Thyroid gland (tissue), 4 donors: ENCODE measurements at places on chromosomes 1 and 21. TPM values are rescaled to one million over a fixed set of nuclear protein-coding genes. Genes with fewer than 3 reads are reported as not detected.
A peak's percentile ranks its signal among the peaks of the same experiment; 100 is the strongest.

GRCh38 chr1:165842671-165843129 is 15.3 kb downstream of the UCK2 start:
- DNase-seq: no peak
- no peaks in the 10 kb centered on the region for H3K36me3 ChIP-seq
- no peaks in the 10 kb centered on the region for H3K4me1 ChIP-seq
- no peak overlapping the region for H3K27ac ChIP-seq
- H3K4me3 ChIP-seq: no peak overlapping the region

TNFRSF18 gene
- total RNA-seq: 0.49 TPM

- H3K36me3 ChIP-seq: no peaks in the 10 kb centered on the region
- H3K4me3 ChIP-seq: no peak overlapping the region
- H3K27ac ChIP-seq: peak overlapping the region; percentile 20
- H3K27me3 ChIP-seq: no peaks in the 10 kb centered on the region
Observed at GRCh38 chr1:170586321-170587252, 54.6 kb downstream of the GORAB start.

ADAM30 gene
- total RNA-seq: not detected

DNA sequence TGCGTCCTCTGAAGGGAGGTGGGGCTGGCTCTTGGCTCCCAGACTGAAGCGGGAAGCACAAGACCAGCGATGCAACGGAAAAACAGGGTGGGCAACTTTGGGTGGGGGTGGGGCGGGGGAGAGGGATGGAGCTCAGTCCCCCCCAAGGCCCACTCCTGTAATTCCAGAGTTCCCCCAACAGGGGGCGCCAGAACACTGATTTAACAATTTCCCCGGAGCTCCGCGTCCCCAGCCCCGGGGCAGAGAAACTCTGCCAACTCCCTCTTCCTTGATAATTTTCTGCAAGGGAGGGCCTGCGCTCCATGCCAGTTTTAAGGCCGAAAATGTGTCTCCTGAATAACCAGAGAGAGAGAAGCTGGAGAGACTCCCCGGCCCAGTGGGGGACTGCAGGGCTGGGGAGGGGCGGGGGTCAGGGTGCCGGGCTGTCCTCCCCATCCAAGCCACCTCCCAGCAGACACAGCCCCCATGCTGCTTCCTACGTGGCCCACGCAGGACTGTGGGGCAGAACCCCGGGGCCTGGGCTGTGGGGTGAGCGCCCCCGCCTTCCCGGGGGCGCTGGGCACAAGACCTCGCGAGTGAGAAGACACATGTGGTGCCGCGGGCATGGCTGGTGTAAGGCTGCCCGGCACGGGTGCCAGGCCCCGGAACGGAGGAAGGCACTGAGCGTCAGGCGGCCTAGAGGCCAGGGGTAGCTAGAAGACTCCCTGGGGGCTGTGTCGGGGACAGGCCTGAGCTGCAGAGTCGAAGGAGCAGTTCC is 51.4 kb downstream of the KIF21B start:
- H3K36me3 ChIP-seq: no peaks in the 10 kb centered on the region
- no peak overlapping the region for H3K27ac ChIP-seq
- no peaks in the 10 kb centered on the region for H3K4me1 ChIP-seq
- H3K4me3 ChIP-seq: no peak overlapping the region

- H3K27me3 ChIP-seq: no peaks in the 10 kb centered on the region
- H3K27ac ChIP-seq: no peak overlapping the region
- no peaks in the 10 kb centered on the region for H3K36me3 ChIP-seq
- no peak for DNase-seq
Observed at GRCh38 chr1:209389258-209389657, 194.3 kb upstream of the CAMK1G start.

LCE6A gene
- total RNA-seq: not detected

DNA sequence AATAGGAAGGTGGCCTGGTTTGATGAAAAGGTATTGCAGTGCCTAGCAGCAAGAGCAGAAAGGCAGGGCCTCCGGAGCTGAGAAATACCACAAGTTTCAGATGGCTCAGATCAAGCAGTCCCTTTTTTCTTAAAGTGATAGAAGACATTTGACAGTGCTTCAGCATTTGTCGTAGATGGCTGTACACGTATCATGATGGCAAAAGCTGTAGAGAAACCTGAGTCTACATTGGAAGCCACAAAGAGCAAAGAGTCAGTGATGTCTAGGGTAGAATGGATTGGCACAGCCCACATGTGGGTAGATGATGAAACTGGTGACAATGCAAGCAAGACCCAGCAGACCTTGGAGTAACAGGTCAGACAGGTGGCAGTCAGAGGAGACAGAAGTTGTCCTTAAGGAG is 101.3 kb upstream of the ARTN start:
- H3K27ac ChIP-seq: no peak overlapping the region
- no peak overlapping the region for H3K4me3 ChIP-seq
- no peaks in the 10 kb centered on the region for H3K27me3 ChIP-seq
- no peak for DNase-seq
- no peaks in the 10 kb centered on the region for H3K36me3 ChIP-seq
- H3K4me1 ChIP-seq: no peaks in the 10 kb centered on the region

USH2A gene
- under 0.01 TPM for total RNA-seq

KISS1 gene
- total RNA-seq: not detected

DNA sequence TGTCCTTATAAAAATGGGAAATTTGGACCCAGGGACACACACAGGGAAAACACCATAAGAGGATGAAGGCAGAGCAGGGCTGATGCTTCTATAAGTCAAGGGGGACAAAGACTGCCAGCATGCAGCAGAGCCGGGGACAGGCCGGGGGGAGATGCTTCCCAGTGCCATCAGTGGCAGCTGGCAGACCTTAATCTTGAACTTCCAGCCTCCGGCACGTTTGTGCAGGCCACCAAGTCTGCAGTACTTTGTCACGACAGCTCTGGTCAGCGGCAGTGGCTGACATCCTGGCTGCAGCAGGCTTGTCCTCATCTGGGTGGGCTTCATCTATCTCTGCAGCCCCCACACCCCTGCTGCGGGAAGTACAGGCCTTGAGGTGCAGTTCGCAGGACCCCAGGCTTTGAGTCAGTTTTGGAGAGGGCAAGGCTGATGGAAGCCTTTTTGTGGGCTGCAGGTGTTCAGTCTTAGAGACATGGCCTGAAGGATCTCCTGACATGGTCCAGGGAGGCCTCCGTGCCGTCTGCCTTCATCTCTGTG is 186.0 kb downstream of the DYRK1A start:
- H3K4me3 ChIP-seq: no peak overlapping the region
- H3K27ac ChIP-seq: no peak overlapping the region
- no peaks in the 10 kb centered on the region for H3K36me3 ChIP-seq
- no peaks in the 10 kb centered on the region for H3K27me3 ChIP-seq
- peaks cover 12% of the 10 kb centered on the region for H3K4me1 ChIP-seq

DNA sequence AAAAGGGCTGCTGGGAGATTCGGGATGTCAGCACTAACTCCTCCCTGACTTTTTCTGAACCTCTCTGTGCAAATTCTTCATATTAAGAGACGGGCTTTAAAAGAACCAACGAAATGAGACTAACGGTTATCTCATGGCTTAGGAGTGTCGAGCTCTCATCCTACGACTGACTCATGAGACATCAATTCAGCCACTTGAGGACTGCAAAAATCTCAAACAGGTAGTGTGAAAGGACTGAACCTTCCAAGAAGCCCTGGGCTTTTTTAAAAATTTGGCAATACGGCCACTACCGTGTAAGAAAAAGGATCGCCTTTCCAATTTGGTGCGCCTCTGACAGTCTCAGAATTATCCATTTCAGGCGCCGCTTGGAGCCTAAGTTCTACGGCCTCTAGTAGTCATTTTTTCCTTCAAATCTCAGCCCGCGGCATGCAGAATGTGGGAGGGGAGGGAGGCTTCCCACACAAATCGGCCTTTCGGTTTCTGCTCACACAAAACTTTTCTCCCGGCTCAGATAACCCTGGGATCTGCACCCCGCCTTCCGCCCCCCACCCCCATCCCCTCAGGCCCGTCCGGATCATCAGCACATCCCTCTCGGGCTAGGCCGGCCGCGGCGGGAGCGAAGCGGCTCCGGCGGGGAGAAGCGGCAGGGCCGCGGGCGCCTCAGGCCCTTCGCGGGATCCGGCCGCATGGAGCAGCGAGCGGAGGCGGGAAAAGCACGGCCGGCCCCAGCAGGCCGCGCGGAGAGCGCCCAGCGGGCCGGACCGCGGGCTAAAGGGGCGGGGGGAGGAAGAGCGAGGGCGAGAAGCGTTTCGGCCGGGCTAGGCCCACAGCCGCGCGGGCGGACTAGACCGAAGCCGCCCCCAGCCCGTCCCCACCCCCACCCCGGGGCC is 618 bp downstream of the HNRNPR start:
- peak overlapping the region; percentile 89 for H3K27ac ChIP-seq
- H3K4me3 ChIP-seq: peak overlapping the region; percentile 95
- H3K4me1 ChIP-seq: peaks cover 42% of the 10 kb centered on the region
- peak; percentile 26 for DNase-seq
- no peaks in the 10 kb centered on the region for H3K36me3 ChIP-seq
- no peaks in the 10 kb centered on the region for H3K27me3 ChIP-seq

DNA sequence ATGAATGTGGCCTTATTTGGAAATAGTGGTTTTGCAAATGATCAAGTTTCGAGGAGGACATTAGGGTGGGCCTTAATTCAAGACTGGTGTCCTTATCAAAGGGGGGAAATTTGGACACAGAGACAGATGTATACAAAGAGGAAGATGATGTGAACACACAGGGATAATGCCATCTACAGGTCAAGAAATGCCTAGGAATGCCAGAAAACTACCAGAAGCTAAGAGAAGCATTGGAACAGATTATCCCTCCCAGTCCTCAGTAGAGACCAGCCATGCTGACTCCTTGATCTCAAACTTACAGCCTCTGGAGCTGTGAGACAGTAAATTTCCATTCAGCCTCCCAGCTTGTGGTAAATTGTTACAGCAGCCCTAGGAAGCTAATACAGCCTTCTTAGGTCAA is 151.4 kb downstream of the PTGER3 start:
- no peaks in the 10 kb centered on the region for H3K4me1 ChIP-seq
- no peak overlapping the region for H3K27ac ChIP-seq
- no peak overlapping the region for H3K4me3 ChIP-seq
- DNase-seq: no peak

ZC3H12A gene
- total RNA-seq: 4.3 TPM

RHOU gene
- total RNA-seq: 38.4 TPM
